ENCODE measurements at places on chromosomes 12 and 14.

DNA sequence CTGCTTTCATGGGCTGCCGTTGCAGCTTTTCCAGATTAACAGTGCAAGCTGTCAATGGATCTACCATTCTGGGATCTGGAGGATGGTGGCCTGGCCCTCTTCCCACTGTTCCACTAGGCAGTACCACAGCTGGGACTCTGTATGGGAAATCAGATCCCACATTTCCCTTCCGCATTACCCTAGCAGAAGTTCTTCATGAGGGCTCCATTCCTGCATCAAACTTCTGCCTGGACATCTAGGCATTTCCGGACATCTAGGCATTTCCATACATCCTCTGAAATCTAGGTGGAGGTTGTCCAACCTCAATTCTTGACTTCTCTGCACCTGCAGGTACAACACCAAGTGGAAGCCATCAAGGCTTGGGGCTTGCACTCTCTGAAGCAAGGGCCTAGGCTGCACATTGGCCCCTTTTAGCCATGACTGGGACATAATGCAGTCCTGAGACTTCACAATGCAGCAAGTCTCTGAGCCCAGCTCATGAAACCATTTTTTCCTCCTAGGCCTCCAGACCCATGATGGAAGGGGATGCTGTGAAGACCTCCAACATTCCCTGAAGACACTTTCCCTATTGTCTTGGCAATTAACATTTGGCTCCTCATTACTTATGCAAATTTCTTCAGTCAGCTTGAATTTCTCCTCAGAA lies 863.3 kb downstream of the C12orf50 start:
- DNase-seq: no peak

DNA sequence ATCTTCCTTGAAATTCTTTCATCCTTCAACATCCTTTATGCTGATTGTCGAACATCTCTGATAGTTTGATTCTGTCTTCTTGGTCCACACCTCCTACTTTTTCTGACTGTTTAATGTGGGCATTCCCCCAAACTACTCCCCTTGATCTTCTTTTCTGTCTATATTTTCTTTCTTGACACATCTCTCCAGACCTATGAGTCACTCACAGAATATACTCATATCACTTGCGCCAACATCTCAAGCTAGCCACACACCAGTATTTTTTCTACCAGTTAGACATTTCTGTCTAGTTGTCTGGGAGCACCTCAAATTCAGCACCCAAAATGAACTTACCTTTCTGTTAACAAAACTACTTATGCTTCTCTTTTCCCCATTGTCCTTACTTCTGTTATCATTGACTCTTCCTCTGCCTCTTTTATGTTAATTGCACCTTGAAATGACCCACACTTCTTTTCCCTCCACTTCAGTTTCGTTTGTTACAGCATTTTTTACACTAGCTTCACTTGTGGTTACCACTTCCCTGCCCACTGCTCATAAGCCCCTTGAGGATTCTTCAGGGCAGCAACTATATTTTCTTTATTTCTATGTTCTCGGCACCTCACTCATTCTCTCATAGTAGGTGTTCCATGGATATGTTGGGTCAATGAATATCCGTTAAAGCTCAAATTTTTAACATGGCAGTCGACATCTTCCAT lies 33.5 kb downstream of the TSHR start:
- no peak for DNase-seq

DNA sequence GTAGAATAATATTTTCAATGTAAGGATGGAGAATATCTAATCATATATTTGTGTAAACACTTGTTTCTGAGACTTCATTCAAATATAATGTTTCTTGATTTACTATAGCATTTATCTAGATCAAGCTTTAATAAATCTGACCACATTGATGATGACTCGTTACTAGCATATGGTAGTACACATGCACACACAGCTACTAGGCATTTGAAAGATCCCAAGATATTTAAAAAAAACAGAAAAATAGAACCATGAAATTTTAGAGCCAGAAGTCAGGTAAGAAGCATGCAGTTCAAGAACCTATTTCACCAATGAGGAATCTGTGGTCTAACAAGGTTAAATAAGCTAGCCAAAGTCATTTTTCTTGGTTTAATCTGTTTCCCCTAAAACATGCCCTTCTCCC lies 32.0 kb downstream of the DCP1B start:
- DNase-seq: no peak

DNA sequence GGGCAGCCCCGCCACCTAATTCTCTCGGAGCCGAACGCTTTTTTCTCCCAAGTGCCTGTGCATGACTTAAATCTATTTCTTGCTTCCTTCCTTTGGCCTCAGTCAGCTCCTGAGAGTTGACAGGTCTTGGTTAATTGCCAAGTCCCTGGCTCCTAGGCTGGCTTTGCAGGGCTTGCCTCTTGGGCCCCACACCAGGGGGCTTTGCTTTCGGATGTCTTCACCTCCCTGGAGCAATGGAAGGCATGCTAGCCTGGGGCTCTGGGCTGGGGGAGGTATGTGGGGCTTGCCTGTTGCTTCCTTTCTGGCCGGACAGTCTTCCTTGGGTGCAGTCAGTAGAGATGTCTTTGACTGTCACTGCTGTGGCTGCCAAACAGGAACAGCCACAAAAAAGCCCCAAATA lies 2.2 kb upstream of the KRT80 start:
- DNase-seq: no peak

DNA sequence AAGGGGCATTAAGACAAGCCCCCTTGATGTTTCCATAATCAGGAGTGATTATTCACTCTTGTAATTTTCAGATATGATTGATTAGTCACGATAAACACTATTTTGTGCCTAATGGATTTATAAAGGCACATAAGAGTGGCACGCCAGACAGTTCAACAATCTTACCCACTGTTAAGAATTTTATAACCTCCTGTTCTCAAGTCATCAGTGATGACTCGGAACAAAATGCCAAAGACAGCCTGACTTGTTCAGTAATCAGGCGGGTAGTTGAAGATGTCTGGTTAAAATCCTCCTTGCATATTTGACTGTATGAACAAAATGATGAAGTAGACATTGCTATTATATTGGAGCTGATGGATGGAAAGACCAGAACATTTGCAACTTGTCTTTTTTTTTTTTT lies 212.1 kb upstream of the RMST start:
- no peak for DNase-seq

GRCh38 chr12:32566663-32567295 lies 112.3 kb upstream of the DNM1L start:
- DNase-seq: no peak

GRCh38 chr12:112901271-112901670 lies 5.5 kb upstream of the OAS1 start:
- no peak for DNase-seq

DNA sequence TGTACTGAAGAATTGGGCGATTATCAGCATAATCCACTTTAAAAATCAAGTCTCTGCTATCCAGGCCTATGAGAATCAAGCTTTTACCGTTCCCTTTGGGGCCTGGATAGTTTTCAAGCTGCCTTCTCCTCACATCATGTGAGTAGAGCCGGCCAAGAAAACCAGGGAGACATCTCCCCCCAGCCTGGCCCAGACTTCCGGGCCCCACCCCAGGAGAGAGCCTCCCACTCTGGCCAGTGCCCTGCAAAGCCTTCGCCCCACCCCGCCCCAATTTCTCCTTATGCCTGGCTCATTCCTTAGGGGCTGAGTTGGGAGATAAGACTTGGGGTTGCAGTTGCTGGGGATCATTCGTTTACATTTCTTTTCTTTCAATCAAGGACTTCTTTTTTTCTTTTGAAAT lies 1.4 kb upstream of the TMEM132C start:
- DNase-seq: no peak

DNA sequence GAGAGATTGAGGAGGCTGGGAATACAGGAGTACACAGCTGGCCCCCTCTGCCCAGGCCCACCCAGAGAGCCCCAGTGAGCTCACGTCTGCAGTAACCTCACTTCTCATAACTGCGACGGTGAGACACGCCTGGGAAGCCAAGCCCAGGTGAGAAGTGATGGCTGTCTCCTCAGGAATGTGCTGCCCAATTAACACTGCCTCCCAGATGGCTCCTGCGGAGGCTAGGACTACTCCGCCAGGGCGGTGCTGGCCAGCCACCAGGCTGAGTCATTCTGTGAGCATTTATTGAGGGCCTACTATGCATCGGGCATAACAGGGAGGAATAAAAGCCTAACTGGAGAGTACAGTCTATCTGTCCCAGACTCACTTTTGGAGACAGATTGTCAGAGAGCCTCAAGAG lies 9.3 kb upstream of the TMEM106C start:
- no peak for DNase-seq

DNA sequence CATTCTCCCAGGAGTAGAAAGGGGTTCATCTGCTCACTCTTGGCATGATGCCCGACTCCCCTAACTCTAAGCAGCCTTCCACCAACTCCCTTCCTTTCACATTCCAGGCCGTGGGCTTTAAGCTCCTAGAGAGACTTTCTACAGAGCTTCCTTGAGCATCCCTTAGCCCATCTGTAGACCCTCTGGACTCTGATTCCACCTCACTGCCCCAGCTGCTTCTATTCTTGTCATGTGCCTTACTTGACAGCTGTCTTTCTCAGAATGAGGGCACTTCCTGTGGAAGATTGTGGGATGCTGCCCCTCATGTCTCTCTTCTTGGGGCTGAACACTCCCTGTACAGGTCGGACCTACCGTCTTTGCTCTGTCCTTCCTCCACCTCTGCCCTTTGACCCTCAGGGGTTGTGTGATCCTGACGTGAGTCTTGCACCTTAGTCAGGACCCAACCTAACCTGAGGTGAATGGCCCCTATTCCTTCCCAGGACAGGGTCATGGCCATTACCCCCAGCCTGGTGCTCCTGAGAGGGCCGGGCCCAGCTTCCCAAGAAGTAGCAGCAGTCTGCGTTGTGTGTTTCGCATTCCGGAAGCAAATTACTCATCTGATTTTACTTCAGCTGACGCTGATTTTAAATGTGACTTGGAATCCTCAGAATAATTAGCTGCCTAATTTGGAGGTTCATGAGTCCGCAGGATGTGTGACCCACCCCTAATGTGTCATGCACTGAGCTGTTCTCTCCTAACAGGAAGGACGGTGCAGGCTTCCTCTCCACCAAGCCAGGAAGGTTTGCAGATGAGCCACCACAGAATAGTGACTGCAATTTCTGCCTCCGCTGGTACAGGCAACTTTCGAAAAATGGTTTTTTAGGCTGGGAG lies 2.7 kb upstream of the GALNT6 start:
- no peak for DNase-seq

DNA sequence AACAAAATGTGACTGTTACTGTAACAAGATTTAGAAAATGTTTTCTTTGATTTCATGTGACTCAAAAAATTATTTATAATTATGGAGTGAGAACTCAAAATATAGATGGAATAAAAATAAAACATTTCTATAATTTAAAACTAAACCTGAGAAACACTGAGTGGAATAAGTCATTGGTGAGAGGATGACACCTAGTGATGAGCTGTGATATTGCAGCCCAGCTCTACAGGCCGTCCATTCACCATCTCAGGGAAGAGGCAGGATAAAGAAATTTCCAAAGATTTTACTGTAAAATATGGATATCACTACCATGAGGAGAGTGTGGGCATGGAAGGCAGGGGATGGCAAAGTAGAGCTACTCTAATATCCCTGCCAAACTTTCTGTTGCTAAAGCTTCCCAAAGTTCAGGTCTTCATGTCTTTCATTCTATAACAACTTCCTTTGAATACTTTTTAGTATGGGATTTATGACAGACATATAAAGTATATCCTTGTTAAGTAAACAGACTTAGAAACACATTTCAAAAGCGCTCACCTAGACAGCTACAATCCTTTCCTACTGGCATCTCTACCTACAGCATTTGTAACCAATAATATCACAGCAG lies 308.0 kb downstream of the ITPR2 start:
- DNase-seq: no peak

GRCh38 chr12:131171029-131171428 lies 217.3 kb downstream of the ADGRD1 start:
- no peak for DNase-seq

GRCh38 chr12:82950356-82950755 lies 263.6 kb downstream of the TMTC2 start:
- no peak for DNase-seq

DNA sequence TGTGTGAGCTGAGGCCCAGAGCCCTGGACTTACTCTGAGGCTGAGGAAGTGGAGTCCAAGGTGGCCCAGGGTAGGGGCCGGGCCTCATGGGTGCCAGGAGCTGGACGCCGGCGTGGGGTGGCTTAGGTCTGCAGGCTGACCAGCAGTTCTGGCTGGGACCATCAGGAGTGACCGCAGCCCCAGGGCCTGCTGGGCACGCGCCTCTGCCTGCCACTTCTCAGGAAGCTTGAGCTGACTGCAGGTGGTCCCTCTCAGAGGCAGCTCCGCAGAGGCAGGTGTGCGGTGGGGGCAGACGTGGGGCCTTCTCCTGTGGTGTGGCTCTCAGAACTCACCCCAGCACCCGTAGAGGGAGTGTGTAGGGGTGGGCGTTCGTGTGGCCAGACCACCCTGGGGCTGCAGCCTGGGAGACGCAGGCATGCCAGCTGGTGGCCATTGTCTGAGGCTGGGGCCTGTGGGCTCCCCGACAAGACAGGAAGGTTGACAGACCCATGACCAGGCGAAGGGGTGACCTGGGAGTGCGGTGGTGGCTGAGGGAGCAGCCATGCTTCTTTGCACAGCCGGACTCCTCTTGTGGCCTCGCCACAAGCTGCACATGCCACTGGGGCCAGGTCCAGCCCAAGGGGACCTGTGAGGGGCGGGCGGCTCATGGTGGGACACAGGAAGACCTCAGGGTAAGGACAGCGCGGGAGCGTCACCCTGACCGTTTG lies 40.0 kb upstream of the TEX22 start:
- no peak for DNase-seq

DNA sequence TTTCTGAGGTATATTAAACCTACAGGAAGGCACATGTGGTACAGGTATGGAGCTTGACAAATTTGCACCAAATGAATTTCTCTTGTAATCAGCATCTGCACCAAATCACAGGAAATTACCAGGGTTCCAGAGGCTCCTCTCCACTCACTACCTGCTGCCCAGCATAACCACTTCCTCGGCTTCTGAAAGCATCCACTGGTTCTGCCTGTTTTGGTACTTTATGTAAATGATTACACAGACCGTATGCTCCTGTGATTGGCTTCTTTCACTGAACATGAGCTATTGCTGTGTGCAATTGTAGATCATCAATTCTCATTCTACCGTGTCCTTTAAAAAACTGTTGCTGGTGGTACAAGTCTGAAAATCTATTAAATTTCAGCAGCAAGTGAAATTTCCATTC lies 522.1 kb downstream of the TMEM132D start:
- no peak for DNase-seq

DNA sequence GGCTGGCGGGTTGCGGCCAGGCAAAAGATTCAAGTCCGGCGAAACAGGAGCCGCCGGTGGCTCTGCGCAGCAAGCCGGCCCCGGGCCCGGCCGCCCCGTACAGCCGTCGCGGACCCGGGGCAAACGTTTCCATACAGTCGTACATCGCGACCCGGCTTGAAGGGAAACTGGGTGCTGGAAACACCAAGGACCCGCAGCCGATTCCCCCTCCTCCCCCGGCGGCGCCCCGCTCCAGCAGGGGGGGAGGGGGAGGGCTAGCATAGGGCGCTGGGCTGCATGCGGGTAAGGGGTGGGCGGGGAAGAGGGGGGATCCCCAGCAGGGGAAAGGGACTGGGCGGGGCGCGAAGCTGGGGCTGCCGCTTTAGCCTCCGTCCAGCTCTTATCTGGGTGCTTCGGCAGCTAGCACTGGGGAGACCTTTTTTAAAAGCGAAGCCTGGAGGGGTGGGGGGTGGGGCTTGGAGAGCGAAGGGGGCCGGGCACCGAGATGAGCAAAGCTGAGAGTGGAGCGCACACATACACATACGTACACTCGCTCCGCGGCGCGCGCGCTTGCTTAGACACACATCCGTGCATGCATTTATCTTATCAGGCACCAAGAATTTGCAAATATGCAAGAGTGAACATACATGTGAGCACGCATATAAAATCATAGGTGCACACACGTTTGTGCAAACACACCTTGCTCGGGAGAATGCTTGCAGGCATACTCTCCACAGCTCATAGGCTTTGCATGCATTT lies 11.9 kb downstream of the RARG start:
- no peak for DNase-seq

GRCh38 chr12:59079002-59079401 lies 158.7 kb upstream of the LRIG3 start:
- DNase-seq: no peak

Data from left renal pelvis (tissue), 4 donors.